PC-9 (cell line): ENCODE measurements at places on chromosomes 16 and 17. TPM values are rescaled to one million over a fixed set of nuclear protein-coding genes. Genes with fewer than 3 reads are reported as not detected.

DNA sequence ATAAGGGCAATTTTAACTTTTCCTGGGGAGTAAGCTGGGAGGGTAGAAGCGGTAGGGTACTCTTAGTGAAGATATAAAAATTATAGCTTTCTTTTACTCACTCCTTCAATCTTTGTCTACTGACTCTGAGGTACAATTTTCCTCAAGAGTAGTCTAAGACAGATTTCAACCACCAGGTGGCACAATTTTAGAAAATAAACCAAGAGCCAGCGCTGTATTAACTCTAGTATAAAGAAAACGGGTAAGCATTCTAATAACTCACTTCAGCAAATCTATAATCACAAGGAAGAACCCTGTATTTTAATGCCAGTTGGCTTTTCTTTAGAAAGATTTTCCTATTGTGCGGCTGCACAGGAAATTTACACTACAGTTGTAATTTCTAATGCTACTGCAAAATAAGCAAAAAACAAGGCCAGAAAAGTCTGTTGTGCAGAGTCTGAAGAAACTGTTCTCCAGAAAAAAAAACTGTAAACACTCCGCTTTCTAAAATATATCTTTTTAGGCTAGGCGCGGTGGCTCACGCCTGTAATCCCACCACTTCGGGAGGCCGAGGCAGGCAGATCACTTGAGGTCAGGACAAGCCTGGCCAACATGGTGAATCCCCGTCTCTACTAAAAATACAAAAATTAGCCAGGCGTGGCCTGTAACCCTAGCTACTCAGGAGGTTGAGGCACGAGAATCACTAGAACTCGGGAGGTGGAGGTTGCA lies 1.9 kb downstream of the CMC2 start:
- peak; percentile 16 for DNase-seq

DNA sequence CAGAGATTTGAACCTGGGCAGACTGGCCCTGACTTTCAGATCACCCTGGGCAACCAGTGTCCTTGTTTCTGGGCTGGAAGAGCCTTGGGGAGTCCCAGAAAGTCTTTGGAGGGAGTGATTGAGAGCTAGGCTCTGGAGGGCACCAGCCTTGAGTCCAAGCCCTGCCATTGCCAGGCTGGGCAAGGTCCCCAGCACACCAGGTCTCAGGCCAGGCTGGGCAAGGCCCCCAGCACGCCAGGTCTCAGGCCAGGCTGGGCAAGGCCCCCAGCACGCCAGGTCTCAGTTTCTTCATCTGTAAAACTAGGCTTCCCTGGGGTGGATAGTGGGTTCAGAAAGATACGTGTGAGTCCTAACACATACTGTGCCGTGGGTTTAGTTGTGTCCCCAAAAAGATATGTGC lies 135.0 kb downstream of the IRF8 start:
- no peak for DNase-seq

DNA sequence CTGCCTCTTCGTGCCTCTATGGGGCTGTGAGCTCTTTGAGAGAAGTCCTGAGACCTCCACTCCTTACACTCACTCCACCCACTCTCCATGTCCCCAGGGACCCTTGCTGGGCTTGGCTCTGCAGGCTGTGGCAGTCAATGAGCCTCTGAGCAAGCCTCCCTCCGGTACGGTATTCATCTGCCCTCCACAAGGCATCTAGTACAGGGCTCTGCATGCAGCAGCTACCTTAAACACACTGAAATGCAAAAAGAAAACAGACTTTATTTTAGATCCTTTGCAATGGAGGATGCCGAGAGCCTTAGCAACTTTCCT lies 38.9 kb upstream of the SMPD3 start:
- DNase-seq = no peak

The ATP2A1 gene
- 8.3 and 10.7 TPM in 2 replicates for total RNA-seq

DNA sequence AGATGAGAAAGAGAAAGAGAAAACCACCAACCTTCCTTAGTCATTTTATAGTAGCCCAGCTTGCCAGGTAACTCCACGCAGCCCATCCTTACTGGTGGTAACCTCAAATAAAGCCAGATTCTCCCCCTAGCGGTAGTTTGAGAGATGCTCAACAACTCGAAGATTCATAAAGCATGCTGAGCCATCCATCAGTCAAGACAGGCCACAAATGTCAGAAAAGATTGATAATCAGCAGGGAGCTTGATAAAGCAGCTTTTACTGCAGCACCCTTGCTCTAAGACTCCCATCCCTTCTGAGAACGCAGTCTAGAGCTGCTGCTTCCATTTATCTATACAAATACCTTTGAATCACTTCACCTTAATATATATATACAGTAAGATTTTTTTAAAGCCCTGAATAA lies 451.5 kb upstream of the HSBP1 start:
- DNase-seq = peak; percentile 2

The KRTAP9-4 gene
- total RNA-seq = not detected in 2 replicates
